ENCODE measurements at places on chromosomes 11 and 22.

- DNase-seq, result no peak
Measured at GRCh38 chr22:43974028-43974545, 18.8 kb downstream of the SAMM50 start.

DNA sequence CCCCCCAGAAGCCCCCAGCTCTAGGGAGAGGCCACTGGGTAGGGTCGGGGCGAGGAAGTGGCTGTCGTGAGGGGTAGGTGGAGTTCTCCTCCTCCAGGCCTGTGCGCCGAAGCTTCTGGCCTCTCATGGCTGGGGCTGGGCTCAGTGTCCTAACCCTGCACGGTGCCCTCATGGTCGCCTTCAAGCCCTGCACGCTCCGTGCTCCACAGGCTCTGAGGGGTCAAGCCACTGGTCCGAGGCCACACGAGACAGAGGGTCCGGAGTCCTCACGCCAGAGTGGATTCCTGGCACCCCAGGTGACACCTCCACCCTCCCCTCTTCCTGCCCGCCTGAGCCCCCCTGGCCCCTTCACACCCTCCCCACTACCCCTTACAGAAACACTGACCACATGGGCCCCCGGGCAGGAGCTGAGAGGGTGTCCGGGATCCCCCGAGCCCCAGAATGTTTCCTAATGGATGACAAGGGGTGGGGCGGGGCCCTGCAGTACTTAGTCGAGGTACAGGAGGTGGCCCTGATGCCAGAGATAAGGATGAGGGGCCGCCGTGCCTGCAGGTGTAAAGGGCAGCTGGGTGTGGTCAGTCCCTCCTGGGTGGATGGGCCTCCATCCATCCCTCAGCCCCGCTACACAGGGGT, 997 bp upstream of the CDHR5 start:
- no peak for DNase-seq

- DNase-seq, result no peak
Measured at GRCh38 chr11:30553521-30554110, 32.5 kb downstream of the MPPED2 start.

GRCh38 chr11:33268945-33269540, 11.9 kb downstream of the HIPK3 start:
- DNase-seq, result no peak

- DNase-seq, result no peak
Measured at GRCh38 chr22:37211866-37212173, 457 bp downstream of the SSTR3 start.

DNA sequence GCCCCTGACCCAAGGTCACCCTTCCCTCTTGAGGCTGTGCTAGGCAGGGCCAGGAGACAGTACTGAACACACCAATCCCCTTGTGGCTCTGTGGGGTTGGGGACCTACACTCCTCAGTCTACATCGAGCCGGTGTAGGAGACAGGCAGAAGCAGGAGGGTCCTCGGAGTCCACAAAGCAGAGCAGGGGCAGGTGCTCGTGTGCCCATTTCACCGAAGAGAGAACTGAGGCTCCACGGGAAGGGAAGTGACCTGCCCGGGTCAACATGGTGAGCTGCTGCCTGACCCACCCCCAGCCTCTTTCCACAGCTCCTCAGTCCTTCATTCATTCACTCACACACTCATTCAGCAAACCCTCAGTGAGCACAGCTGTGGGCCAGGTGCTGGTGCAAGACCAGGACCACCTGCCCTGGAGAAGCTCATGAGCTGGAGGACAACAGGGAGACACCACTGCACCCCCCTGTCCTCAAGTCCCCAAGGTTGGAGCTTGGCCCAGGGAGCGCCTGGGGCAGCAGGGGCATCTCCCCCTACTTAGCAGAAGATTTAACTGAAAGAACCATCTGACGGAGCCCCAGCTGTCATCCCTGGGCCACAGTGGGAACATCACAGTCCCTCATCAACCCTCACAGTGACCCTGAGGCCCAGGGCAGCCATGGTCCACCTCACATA, 127.3 kb downstream of the MED15 start:
- DNase-seq, result no peak

GRCh38 chr11:8604078-8604723, 10.2 kb upstream of the STK33 start:
- no peak for DNase-seq

GRCh38 chr22:47550524-47551430, 788.3 kb downstream of the TBC1D22A start:
- DNase-seq, result no peak

GRCh38 chr11:116199182-116199581, 573.6 kb downstream of the BUD13 start:
- no peak for DNase-seq

- no peak for DNase-seq
Measured at GRCh38 chr11:21653951-21654421, 538.9 kb upstream of the ANO5 start.

DNA sequence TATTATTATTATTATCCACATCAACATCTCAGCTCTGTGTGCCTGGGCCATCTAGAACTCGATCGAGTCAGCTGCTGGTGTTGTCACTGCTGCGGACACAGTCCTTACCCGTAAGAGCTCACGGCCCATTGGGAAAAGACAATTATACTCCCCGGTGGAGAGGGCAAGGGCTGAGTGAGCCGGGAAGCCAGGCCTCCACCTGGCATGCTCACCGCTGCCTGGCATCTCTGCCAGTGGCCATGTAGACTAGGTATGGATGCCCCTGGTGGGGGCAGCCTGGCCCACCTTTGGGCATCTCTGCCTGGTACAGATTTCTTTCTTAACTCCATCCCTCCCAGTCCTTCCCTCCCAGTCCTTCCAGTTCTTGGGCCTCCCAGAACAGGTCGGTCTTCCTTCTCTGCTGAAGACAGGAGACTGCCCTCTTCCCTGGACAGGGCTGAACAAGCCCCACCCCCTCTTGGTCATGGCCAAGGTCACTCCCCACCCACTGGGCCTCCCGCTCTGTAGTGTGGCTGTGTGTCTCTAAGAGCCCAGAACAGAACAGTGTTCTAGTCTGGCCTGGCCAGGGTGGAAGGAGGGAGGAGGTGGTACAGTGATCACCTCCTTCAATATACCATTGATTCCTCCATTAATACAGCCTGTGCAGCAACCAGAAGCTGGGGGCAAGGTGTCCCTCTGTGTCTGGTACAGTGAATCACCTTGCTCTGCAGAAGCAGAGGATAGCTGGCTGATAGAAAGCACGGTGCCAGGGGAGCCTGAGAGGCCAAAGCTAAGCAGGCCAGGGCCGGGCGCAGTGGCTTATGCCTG, 57.7 kb downstream of the FLRT1 start:
- DNase-seq, result no peak

- no peak for DNase-seq
Measured at GRCh38 chr22:17970201-17970708, 54.1 kb downstream of the MICAL3 start.

- DNase-seq, result no peak
Measured at GRCh38 chr11:41458641-41459040, 811 bp downstream of the LRRC4C start.

GRCh38 chr11:90218606-90219005, 4.2 kb downstream of the CHORDC1 start:
- DNase-seq, result no peak

- no peak for DNase-seq
Measured at GRCh38 chr11:76997512-76997911, 36.7 kb upstream of the B3GNT6 start.

DNA sequence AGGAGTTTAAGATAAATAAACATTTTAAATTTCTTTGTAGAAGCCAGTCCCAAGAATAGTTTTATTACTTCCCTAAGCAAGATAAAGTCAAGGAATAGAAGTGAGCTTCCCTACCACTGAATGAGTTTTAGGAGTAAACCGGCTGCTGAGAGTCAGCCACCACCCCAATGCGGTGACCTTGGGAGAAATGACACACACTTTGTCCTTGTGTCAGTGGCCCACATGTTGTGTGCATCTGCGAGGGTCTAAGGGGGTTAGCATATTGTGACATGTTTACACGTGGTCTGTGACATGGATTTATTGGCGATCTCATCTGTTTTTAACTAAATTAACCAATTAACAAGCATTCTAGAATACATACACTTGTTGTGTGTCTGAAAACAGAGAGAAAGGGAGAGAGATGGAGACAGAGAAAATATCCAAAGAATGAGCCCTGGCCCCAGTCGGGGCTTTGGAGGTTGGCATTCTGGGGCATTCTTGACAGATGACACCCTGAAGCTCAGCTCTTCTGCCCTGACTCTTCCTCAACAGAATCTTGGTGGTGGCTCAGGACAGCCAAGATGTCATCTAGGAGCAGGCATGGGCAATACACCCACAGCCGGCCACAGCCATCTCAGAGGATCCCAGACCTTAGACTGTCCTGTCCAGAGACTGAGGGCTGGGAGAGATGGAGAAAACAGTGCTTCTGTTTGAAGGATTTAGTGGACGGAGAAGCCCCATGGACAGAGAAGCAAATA, 29.7 kb upstream of the TMPRSS4 start:
- no peak for DNase-seq

All from cerebellar nuclear complex (tissue), 1 donor.